Nephron progenitor cell (in vitro differentiated cells): ENCODE measurements at places on chromosomes 1 and 21.

DNA sequence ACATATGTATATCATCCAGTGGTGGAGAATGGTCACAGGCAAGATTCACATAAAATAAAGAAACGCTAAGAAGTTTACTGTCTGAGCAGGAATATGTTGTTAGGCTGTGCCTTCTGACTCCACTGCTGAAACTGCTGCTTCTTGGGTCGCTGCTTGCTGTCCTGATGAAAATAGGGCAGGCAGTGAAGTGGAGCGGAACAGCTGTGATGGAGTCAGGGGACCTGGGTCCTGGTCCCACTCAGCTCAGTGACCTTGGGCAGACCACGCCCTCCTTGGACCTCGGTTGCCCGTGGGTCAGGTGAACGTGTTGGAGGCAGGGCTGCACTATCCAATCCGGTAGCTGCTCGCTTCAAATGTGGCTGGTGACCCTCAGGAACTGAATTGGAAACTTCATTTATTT lies 33.4 kb upstream of the IFFO2 start:
- DNase-seq: no peak

DNA sequence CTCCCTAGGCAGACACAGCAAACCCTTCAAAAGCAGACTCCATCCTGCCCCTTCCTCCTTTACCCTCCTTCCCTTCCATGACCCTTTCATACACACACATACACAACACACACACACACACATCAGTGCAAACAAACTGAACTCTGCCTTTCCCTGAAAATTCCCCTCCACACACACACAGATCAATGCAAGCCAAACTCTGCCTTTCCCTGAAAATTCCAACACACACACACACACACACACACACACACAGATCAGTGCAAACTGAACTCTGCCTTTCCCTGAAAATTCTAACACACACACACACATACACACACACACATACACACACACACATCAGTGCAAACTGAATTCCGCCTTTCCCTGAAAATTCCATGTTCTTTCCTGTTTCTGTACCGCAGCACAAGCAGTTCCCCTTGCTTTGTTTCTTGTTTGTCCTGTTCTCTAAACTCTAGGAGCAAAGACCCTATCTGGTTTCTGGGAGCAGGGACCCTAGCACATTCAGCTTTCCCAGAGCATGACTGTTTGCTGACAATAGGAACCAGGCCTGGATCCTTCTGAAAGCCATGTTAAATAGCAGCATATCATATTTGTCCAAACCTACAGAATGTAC lies 91.0 kb downstream of the PTPN14 start:
- no peak for DNase-seq

- no peak for DNase-seq
These were observed 8.0 kb downstream of the TRNAU1AP start for GRCh38 chr1:28560886-28561285.

DNA sequence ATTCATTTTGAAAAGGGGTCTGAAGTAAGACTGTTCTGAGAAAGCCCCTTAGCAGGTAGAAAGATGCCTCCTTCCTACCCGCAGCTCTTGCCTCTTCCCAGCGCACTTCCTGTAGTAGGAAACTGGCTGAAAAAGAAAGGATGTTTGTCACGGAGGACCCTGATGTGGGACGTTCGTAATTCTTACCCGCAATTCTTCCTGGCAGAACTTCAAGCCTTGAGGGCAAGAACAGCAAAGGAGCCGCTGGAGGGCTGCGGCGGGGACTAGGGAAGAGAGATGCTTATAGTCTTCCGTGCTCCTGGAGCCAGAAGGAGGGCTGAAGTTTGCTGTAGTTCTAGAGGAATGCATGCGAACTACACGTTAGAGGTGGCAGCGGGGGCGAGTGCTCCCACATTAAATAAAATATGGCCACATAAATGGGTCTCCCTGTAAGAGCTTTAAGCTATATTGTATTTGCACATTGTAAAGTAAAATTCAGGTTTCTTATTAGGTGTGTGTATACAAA lies 6.3 kb downstream of the C1orf53 start:
- peak; percentile 36 for DNase-seq

DNA sequence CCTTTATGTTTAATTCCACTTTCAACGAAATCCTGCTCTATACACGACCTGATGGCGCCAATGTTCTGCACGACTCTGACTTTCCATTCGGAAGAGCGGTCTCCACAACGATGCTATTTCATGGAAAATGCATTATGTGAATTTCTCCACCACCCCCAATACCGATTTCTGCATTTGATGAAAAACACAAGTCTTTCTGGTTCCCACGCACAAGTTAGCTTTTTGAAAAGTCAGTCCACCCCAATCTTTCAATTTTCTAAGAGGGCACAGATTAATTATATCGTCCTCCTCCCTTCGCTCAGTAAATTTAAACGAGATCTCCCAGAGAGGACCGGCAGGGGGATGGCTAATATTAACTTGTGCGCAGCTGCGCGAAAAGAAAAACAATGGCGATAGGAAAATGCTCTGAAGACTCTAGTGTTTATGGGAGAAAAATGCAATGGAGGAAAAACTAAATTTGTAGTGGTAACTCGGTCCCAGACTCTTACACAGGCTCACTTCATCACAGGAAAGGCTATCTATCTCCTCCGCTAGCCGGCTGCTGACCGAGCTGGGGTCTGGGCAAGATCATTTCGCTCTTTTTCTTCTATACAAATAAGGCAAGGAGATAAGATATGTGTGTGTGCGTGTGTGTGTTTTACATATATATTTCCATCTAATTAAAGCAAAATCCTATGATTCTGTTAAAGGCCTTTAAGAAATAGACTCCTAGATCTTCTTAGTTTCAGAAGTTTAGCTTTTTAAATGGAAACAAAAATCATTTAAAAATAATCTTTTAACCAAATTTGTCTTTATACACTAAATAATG lies 1.2 kb upstream of the LHX8 start:
- no peak for DNase-seq

GRCh38 chr1:225533238-225533637 lies 105.4 kb upstream of the LBR start:
- DNase-seq: no peak

GRCh38 chr21:35227786-35228185 lies 178.7 kb upstream of the RUNX1 start:
- no peak for DNase-seq

DNA sequence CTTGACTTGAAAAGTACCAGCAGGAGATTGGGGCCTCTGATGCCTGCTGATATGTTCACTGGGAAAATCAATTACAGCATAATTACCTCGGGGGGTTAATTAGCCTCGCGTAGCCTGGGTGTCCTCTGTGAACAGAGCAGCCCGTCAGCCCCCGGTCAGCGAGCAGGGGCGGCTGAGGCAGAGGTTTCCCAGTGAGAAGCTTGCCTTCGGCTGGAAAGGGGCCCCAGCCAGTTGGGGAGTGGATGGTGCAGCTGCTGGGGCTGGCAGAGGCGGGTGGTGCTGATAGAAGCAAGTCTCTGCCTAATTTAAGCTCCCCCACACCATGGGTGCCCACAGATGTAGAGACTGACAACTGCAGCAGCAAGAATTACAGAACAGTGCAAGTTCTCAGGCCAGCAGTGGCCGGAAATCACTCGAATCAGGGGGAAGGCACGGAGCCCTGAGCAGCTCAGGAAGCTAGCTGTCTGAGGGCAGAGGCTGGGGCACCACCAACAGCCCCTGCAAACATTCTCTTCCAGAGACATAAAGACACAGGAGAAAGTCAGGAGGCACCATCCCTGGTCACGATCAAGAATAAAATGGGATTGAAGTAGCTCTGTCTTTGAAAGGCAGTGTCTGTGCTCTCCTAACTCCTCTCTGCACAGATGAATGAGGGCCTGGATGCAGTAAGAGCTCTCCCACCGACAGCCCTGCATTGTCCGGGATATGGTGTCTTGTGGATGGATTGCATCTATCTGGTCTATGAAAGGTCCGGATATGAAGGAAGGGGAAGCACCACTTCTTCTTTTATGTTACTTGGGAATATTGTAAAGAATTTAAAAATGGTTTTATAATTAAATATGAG lies 166.5 kb upstream of the CD34 start:
- DNase-seq: no peak

- no peak for DNase-seq
These were observed 24.4 kb upstream of the NDC1 start for GRCh38 chr1:53862507-53862906.
